ENCODE measurements at places on chromosomes 6 and 20.

- no peak for DNase-seq
Measured at GRCh38 chr6:109610590-109610989, 80.4 kb downstream of the AK9 start.

DNA sequence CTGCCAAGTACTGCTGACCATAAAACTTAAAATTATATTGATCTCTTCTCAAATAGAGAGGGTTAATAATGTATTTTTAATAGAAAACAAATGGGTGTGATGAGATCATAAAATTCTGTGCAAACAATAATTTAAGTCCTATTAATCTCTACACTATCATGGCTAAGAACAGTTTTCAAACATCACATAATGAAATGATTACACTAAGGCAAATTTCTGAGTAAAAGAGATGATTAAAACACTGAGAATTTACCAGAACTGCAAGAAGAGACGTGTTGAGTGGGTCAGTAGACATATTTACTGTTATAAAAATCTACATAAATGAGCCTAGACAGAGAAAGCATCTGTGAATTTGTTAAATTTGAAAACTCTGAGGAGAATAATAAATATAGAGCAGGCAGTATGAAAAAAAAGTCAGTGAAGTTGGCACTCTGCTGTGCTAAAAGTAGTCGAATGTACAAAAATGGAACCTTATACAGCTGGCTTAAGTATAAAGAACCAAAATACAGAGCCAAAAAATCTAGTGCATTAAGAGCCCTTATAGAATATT is 302.6 kb upstream of the MANEA start:
- DNase-seq = no peak

- no peak for DNase-seq
Measured at GRCh38 chr6:107105511-107106116, 9.7 kb downstream of the BEND3 start.

DNA sequence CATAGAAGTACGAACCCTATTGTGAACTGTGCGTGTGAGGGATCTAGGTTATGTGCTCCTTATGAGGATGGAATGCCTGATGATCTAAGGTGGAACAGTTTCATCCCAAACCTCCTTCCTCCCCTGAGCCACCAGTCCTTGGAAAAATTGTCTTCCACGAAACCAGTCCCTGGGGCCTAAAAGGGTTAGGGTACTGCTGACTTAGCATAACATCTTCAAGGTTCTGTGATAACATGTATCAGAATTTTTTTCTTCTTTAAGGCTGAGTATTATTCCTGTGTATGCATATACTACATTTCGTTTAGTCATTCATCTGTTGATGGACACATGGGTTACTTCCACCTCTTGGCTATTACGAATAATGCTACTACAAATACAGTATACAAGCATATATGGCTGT is 80.2 kb downstream of the TSHZ2 start:
- no peak for DNase-seq

GRCh38 chr20:36128463-36129159 is 25.9 kb upstream of the EPB41L1 start:
- no peak for DNase-seq

GRCh38 chr20:56428881-56429280 is 16.8 kb downstream of the CASS4 start:
- DNase-seq = no peak

DNA sequence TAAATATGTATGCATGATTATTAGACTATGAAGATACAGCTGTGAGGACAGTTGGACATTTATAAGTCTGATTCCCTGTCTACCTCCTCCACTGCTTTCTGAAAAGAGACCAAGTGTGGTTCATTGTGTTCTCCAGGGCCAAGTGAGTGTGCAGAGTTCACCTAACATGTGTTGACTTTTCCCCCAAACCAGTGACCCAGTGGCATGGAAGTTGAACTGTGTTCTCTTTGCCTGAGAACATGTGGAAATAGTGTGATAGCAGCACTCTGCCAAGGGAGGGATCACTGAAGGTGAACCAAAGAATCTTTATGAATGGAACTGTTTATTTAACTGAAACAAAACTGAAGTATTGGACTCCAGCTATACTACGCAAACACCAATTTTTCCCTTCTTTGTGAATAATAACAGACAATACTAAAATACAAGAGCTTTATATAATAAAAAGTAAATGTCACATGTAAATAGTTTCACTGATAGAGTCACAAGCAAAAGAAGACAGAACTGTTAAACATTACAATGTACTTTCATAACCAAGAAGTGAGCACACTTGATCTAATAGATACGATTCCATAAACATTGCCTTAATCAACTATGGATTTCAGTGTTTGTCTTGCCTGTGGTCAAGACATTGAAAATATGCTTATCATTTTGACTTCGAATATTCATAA is 200.3 kb upstream of the FUT9 start:
- DNase-seq = no peak

DNA sequence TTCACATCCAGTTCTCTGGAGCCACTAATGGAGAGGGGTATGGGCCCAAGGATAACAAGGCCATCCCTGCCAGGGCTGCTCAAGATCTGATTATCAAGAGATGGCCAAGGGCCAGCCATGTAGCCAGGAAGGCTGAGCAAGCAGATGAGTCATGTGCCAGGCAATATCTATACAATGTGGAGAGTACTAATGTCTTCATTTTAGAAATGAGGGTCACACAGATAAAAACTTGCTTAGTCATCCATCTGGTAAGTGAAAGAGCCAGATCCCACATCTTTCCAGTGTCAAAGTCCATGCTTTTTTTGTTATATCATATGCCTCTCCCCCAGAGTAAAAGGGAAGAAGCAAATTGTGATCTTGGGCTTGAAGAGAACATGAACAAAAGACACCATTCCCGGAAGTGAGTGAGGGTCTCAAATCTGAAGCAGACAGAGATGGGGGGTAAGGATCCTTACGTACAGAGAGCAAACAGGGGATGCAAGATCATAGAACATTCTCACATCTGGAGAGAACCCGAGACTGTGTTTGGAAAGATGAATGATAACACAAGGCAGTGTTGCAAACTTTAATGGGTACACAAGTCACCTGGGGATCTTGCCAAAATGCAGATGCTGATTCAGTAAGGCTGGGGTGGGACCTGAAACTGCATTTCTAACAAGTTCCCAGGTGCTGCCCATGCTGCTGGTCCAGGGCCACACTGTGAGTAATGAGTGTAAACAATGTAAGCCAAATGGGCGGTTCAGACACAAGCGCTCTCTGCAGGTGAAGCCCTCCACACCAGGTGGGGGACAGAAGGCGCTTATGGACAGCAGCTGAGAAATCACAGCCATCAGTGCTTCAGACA is 20.0 kb upstream of the GSTA3 start:
- no peak for DNase-seq

- DNase-seq = no peak
Measured at GRCh38 chr6:87636315-87636714, 46.4 kb downstream of the ORC3 start.

DNA sequence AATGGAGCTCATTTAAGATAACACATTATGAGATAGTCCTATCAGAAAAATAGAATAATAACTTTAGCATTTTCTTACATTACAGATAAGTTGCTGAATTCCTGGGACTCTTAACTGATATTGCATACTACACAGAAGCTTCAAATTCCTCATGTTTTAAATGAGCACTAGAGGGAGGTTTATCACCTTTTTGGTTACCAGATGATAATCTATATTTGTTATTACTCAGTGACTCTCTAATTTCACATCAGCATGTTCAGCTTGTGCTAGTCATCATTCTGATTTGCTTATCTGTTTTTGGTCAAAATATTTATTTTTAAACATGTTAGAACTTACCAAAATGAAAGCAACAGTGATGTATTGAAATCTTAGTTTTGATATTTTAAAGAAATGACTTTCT is 20.5 kb upstream of the GJA10 start:
- DNase-seq = no peak

- no peak for DNase-seq
Measured at GRCh38 chr20:47216819-47217410, 139.6 kb downstream of the ZMYND8 start.

DNA sequence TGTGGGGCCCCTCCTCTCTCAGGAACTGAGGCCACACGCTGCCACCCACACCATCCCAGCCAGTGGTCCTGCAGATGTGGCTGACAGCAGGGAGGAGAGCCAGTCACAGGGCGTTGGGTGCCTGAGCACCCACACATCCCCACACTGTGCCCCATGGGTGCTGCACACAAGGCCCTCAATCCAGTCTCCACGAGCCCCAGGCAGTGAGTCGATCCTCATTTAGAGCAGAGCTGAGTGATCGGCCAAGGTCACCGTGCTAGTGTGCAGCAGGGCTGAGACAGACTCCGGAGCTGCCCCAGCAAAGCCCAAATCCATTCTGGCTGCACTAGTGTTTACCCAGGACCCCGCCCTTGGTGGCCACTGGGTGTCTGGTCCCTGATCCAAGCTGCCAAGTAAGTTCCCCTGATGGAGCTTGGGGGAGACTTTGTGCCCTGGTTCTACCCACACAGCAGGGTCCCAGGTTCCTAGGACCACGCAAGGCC is 9.0 kb downstream of the C20orf203 start:
- no peak for DNase-seq

GRCh38 chr20:39333211-39333610 is 371.1 kb downstream of the DHX35 start:
- no peak for DNase-seq

DNA sequence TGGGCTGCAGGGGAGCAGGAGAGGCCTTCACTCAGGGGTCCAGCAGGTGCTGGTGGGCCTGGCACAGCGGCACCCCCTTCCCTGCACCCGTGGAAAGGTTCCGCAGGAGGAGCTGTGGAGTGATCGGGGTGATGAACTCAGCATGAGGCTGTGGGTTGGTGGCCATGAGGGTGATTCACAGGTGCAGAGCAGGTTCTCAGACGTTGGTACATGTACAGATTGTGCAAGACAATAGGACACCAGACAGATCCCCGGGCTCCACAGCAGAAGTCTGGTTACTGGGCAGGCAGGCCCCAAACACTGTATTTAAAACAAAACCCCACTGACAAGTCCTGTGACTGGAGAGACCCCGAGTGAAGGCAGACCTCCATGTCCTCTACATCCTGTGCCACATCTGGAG is 151.6 kb upstream of the CDH4 start:
- no peak for DNase-seq

- no peak for DNase-seq
Measured at GRCh38 chr20:23569570-23569969, 1.3 kb upstream of the CST9L start.

DNA sequence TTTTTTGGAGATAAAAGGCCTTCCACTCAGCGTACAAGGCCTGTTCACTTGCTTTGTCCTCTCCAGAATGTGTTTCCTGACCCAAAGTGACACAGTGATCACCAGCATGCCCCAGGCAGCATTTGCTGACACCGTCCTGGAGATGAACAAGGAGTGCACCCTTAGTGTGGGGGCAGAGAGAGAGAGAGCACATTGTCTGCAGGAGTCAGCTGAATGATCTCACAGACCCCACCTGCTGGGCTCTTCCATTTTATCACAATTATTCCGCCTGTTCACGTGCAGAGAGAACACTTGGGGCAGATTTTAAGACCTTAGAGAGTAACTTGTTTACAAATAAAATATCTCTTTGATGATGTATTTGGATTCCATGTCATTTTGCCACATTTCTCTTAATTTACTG is 22.4 kb upstream of the MAS1L start:
- no peak for DNase-seq

GRCh38 chr6:4012826-4013225 is 66.1 kb downstream of the FAM217A start:
- no peak for DNase-seq

- no peak for DNase-seq
Measured at GRCh38 chr20:19835533-19836222, 77.6 kb downstream of the RIN2 start.

DNA sequence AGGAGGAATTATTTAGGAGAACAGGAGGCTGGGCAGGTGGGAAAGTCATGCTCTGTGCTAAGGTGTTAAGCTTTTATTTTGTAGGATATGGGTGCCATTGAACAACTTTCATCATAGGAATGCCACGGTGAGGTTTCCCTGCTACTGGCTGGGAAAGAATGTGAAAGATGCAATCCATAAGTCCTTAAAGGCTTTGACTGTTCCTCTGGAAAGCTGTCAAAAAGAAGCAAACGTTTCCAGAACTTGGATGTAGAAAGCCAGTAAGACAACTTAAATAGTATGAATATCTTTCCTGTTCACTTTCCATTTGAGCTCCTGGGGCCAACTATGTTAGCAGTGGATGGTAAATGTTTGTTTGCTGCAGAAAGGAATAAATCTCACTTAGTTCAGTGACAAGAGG is 574.4 kb downstream of the RNF144B start:
- no peak for DNase-seq

DNA sequence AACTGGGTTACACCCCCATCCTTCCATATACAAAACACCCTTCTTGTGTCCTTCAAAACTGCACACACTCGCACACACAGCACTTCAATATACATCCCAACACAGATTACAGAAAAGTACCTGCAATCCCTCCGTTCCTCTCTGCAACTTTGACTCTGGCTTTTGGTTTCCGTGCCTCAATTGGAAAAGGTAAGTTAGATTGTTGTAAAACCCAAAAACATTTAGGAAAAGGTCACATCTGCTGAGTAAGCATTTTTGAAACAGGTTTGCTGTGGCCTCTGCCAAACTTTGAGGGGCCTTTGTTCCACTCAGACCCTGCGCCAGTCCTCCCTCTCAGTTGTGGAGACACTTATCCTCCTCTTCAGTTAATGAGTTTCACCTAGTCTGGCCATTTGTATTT is 4.2 kb downstream of the NKX2-4 start:
- no peak for DNase-seq

GRCh38 chr6:6661684-6662083 is 73.2 kb downstream of the LY86 start:
- DNase-seq = no peak

GRCh38 chr20:41877911-41878310 is 259.7 kb upstream of the CHD6 start:
- DNase-seq = no peak

DNA sequence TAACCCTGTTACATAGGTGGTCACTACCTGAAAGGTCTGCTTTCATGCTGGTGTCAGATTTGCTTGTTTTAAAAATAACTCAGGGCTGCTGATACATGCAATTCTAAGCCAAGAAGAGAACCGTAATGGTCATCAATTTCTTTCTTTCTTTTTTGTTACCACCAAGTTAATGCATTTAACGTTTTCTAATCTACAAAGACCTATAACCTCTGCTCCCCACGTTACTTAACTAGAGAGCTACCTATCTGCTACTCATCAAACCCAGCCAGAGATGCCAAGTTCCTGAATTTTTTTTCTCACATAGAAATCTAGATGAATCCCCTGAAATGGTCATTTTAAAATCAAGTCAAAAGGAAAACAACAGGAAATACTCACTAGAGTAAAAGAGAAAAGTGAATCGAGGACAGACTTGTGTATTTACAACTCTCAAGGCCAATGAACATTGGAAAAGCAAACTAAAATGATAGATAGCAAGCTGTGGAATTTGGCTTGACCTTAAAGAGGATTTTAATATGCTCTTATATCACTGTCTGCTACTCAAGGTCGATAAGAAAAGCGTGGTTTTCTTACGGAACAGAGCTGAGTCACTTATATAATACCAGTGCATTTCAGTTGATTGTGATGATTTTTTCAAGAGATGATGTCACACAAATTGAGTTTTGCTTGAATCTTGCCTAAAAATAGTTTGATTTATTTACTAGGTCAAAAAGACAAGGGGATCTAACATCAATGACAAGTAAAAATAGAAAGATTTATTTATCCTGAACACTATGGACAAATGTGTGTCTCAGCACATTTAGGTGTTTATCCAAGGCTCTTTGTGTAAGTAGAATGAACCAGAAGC is 67.9 kb downstream of the SGK1 start:
- no peak for DNase-seq

GRCh38 chr6:157552081-157552747 is 171.2 kb downstream of the ZDHHC14 start:
- DNase-seq = no peak
